Renal cortical epithelial cell (primary cell): ENCODE measurements at places on chromosomes 4 and X. TPM values are rescaled to one million over a fixed set of nuclear protein-coding genes. Genes with fewer than 3 reads are reported as not detected.

- DNase-seq, result no peak
Observed at GRCh38 chr4:184349283-184350039, 124.9 kb downstream of the IRF2 start.

DNA sequence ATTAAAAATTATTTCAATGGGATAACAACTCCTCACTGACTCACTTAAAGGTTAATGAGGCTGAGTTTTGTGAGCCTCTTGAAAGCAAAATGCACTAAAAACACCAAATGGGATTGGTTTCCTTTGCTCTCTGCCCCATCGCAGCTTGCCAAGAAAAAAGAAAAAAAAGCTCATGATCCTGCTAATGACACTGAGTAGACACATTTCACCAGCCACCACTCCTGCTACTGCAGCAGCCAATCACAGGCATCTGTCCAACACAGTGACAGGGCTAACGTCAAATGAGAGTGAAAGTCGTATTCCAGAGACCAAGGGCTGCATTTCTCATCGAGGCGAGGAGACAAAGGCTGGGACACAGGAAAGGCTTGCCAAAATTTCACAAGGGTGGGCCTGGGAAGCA is 5.2 kb downstream of the APBB2 start:
- DNase-seq, result peak; percentile 42

- DNase-seq, result no peak
Observed at GRCh38 chrX:119189595-119189994, 46.5 kb upstream of the PGRMC1 start.

- no peak for DNase-seq
Observed at GRCh38 chrX:9163214-9163709, 129.3 kb upstream of the FAM9B start.

DNA sequence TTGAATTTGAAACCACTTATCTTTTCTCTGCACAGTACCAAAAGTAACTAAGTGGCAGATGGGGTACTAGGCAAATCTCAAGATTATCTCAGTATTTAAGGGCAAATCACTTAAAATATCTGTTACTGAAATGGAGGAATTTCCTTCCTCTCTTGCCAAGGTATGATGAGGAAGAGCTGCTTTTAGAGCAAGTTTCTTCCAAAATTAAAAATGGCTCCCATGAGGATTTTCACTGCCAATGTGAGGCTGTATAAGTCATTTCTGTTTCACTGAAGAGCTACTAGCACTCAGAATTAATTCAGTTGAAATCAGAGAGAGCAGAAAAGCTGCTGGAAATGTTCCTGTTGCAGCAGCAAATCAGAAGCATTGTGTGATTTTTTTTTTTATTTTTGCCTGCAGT is 43.4 kb downstream of the GABRB1 start:
- DNase-seq, result no peak

DNA sequence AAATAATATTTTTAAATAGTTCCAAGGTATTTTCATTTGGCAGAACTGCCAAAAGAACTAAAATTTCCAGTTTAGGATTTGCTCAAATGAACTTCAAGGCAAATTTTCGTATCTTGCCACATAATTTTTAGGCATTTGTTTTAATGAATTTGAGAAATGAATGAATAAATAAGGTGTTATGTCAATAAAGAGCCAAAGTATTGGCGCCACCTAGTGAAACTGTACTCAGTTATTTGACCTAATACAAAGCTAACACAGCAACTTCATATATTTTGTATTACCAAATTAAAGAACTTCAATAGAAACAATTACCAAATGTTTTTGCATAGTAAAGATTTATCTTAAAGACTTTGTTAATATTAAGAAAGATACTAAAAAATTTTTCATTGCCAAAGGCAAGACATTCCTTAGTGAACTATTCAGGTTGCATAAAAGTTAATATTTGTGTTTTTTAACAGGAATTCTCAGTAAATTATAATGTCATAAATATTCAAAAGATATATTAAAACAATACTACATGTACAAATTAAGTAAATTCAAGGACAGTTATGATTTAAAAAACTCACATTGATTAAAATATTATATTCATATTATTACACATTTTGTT is 50.3 kb downstream of the STPG2 start:
- peak; percentile 45 for DNase-seq

USP17L22 gene
- total RNA-seq, result not detected in 2 replicates

IL13RA2 gene
- total RNA-seq, result 1.5 and 2.4 TPM in 2 replicates

HSPA4L gene
- total RNA-seq, result 18.6 and 40.7 TPM in 2 replicates

CTSO gene
- 17.7 and 26.4 TPM in 2 replicates for total RNA-seq
